Caco-2 (cell line): ENCODE measurements at places on chromosomes 4 and X. TPM values are rescaled to one million over a fixed set of nuclear protein-coding genes. Genes with fewer than 3 reads are reported as not detected.

Gene TBC1D19
- total RNA-seq, result 13.8 and 19.1 TPM in 2 replicates

Gene NKX6-1
- 0.14 TPM in 1 of 2 replicates, not detected in the other for total RNA-seq

Gene TDO2
- total RNA-seq, result 1.6 and 4.7 TPM in 2 replicates

Gene CLDN34
- total RNA-seq, result not detected in 2 replicates

Gene CXCL5
- total RNA-seq, result 0.21 TPM in 1 of 2 replicates, not detected in the other

Gene SH3BP2
- 44.4 and 48.5 TPM in 2 replicates for total RNA-seq

Gene HGFAC
- total RNA-seq, result 0.48 and 0.79 TPM in 2 replicates

GRCh38 chr4:52943677-52944076 lies 81.6 kb downstream of the RASL11B start:
- H3K27me3 ChIP-seq, result no peaks in the 10 kb centered on the region
- no peak overlapping the region for H3K4me3 ChIP-seq
- DNase-seq, result no peak
- H3K4me1 ChIP-seq, result no peaks in the 10 kb centered on the region

DNA sequence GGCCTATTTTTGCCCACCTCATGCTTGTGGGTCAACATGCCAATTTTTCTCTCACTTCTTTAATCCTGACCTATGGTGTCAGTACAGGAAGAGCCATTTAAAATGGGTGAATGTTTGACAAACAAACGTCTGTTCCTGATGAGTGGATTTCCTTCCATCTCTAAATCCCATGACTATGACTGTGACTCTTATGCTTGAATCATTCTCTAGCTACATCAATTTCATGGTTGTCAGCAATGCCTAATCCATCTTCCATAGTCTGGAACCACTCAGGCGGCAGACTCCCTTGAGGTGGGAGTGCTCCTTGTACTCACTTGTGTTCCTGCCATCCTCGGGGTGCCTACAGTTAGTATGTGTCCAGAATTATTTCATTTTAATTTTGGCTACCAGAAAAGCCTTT lies 194.9 kb upstream of the RPS6KA3 start:
- no peaks in the 10 kb centered on the region for H3K27me3 ChIP-seq
- H3K27ac ChIP-seq, result no peak overlapping the region
- DNase-seq, result no peak
- H3K36me3 ChIP-seq, result no peaks in the 10 kb centered on the region
- no peaks in the 10 kb centered on the region for H3K4me1 ChIP-seq

GRCh38 chr4:22869235-22869634 lies 176.5 kb downstream of the GBA3 start:
- no peaks in the 10 kb centered on the region for H3K27me3 ChIP-seq
- no peak overlapping the region for H3K27ac ChIP-seq
- H3K36me3 ChIP-seq, result no peaks in the 10 kb centered on the region
- no peak for DNase-seq
- no peak overlapping the region for H3K4me3 ChIP-seq
- H3K4me1 ChIP-seq, result no peaks in the 10 kb centered on the region

GRCh38 chrX:79371101-79371500 lies 4.0 kb upstream of the ITM2A start:
- H3K27ac ChIP-seq, result no peak overlapping the region
- no peaks in the 10 kb centered on the region for H3K27me3 ChIP-seq
- no peak overlapping the region for H3K4me3 ChIP-seq
- H3K36me3 ChIP-seq, result no peaks in the 10 kb centered on the region
- H3K4me1 ChIP-seq, result no peaks in the 10 kb centered on the region
- no peak for DNase-seq

- no peak overlapping the region for H3K27ac ChIP-seq
- no peak for DNase-seq
- H3K4me1 ChIP-seq, result no peaks in the 10 kb centered on the region
- H3K36me3 ChIP-seq, result no peaks in the 10 kb centered on the region
Measured at GRCh38 chr4:150033901-150034300, 44.3 kb upstream of the DCLK2 start.

- H3K27me3 ChIP-seq, result no peaks in the 10 kb centered on the region
- H3K36me3 ChIP-seq, result no peaks in the 10 kb centered on the region
- no peak overlapping the region for H3K27ac ChIP-seq
Measured at GRCh38 chr4:1567519-1567807, 116.7 kb downstream of the FAM53A start.

DNA sequence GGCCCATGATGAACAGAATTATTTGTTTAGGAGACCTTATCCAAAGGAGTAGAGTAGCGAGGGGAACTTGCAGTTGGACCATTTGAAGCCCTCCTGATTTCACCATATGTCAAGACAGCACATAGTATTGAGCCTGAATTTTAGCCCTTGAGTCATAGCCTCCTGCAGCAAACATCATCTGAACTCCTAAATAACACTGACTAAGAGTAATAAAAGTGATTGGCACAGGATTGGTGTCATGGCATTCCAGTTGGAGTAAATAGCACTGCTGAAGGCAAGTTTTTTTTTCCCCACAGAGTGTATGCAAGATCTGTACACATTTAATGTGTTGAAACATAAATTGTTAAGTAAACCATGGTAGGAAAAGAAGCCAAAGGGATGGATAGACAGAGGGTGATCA lies 89.0 kb downstream of the COMMD8 start:
- no peak overlapping the region for H3K27ac ChIP-seq
- H3K4me1 ChIP-seq, result no peaks in the 10 kb centered on the region
- no peaks in the 10 kb centered on the region for H3K27me3 ChIP-seq
- no peaks in the 10 kb centered on the region for H3K36me3 ChIP-seq
- DNase-seq, result no peak

GRCh38 chr4:98802770-98803198 lies 126.1 kb downstream of the EIF4E start:
- H3K36me3 ChIP-seq, result no peaks in the 10 kb centered on the region
- H3K4me3 ChIP-seq, result no peak overlapping the region
- peak; percentile 14 for DNase-seq
- H3K27ac ChIP-seq, result peak overlapping the region; percentile 92
- H3K27me3 ChIP-seq, result no peaks in the 10 kb centered on the region
